ENCODE measurements at places on chromosomes 2 and 18.
A peak's percentile ranks its signal among the peaks of the same experiment; 100 is the strongest.

DNA sequence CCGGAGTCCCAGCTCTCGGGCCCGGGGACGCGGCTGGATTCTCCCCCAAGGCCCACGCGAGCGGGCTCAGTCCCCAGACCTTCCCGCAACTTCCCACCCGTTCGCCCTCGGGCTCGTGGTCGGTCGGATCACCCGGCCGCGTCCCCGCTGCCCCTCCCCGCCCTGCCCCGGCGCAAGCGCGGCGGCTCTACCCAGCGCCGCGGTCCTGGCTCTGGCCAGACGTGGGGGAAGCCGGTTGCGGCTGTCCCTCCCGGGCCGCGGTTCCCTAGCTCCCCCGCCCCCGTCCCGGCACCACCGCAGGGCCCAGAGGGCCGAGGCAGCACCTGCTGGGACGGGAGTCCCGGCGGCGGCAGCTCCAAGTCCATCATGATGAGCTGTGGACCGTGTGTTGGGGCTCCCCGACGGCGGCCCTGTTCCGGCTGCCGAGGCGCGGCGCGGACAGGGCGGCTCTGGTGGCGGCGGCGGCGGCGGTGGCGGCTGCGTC lies 276 bp downstream of the NFE2L2 start:
- no peak for DNase-seq

DNA sequence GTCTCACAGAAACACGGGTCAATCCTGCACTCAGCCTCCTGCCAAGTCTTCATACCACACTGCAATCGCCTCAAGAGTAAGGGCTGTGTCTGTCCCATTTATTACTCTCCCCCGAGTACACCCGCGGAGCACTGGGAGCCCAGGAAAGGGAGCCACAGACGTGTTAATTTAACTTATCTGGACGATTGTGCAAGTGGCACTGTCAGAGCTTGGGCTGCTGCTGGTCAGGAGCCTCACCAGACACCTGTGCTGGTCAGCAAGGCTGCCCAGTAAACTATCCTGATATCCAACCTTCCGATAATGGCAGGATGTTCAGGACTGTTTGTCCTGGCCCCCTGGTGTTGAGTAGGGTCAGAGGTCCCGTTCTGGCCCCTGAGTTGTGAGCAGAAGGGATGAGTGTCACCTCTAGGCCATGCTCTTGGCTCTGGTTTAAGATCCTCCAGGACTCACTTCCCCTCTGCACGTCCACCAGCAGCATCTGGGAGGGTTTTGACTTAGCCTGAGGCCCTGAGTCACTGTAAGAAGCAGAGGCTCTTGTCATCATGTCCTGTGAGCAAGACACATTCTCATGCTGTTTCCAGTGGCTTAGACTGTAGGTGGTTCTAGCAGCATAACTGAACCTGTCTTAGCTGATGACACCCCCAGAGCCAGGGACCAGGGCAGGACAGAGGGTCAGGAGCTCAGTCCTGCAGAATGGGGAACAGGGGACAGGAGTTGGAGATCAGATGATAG lies 82.5 kb upstream of the ARL4C start:
- no peak for DNase-seq

- no peak for DNase-seq
Observed at GRCh38 chr2:195031411-195031810, 625.6 kb upstream of the SLC39A10 start.

GRCh38 chr2:10678225-10678624 lies 11.6 kb downstream of the NOL10 start:
- DNase-seq = no peak

- no peak for DNase-seq
Observed at GRCh38 chr2:152161598-152161997, 14.0 kb downstream of the STAM2 start.

GRCh38 chr2:221270806-221271205 lies 301.3 kb downstream of the EPHA4 start:
- DNase-seq = no peak

DNA sequence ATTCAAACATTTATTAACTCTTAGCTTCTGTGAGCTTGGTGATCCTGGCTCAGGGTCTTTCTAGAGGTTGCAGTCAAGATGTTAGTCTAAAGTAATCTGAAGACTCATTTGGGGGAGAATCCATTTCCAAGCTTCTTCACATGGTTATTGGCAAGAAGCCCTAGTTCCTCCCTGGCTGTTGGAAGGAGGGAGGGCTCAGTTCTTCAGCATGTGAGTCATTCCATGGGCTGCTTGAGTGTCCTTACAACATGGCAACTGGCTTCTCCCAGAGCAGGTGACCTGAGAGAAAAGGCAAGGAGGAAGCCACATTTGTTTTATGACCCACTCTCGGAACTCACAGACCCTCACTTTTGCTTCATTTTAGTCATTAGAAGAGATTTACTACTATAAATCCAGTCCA lies 10.6 kb upstream of the C2orf74 start:
- DNase-seq = no peak

GRCh38 chr2:31666878-31667277 lies 86.1 kb upstream of the SRD5A2 start:
- DNase-seq = no peak

DNA sequence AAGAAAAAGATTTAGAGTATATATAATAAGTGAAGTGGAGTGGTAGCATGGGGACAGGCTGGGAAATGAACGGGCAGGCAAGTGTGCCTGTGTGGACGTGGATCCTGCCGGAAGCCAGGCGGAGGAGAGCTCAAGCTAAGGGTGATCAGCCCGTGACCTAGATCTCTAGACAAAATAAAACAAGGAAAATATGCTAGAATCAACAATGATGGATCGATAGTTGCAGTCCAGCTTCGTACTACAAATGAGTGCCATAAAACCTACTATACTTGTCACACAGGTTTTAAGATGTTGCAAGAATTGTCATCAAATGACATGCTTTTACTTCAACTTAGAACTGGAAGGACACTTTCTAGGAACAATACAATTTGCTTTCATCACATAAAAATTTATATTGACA lies 8.5 kb downstream of the EIF2AK2 start:
- DNase-seq = no peak

GRCh38 chr2:221123396-221123795 lies 448.7 kb downstream of the EPHA4 start:
- DNase-seq = no peak

DNA sequence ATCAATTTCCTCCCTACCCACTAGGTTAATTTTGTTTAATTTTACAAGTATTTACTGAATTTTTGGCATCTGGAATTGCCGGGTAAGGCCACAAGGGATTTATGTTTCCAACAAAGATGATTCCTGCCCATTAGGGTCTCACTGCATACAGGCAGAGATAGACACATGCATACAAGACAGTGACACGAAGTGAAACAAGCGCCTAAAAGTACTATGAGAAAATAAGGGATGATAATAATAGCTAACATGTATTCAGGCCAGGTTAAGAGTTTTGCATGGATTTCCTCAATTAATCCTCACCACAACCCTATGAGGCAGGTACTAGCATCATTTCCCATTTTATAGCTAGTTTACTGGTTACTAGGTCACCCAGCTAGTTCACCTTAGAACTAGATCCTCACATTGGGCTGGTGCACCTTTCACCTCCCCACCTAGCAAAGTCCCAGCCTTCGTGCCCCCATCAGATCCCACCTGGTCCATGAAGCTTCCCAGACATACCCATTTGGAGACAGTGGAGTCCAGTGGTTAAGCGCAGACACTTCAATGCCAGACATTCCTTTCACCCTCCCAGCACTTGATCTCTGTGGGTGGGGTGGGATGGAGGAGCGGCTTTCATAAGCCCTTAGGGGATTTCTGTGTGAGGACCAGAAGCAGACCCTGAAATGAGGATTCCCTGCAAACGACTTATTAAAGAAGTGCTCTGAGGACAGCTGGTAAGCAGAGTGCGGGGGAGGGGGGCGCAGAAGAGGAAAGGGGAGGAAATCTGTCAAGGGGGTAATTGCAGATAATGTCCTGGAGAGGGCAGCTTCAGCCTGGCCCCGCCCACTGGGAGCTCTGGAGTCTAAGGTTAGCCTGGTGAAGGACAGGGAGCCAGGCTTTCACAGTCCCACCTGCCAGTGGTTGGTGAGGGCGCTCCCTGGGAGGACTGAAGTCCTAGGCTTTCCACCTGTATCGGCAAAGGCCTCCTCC lies 5.8 kb upstream of the DGUOK start:
- DNase-seq = peak; percentile 47
